ENCODE measurements at places on chromosomes 5 and 9.

- DNase-seq, result no peak
Observed at GRCh38 chr9:71766663-71767062, 1.6 kb downstream of the CEMIP2 start.

- peak; percentile 74 for DNase-seq
Observed at GRCh38 chr5:82312373-82312856, 34.3 kb upstream of the RPS23 start.

GRCh38 chr5:145283141-145283810 lies 551.9 kb downstream of the PRELID2 start:
- no peak for DNase-seq

DNA sequence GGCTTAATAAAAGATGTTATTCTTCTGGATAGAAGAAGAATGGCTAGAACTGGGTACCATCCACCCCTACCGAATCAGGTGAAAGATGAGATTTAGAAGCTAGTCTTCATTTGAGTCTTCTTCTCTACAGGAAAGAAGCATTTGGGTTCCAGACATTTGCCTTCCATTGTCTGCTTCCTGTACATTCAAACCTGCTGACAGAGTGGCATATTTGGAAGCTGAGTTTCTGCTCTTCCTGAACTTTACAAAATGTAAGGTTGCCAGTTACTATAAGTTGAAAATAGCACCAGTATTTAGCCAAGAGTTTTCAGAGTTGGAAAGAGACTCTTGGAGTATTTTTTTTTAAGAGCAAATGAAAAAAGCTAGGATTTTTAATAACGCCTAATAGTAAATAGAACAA lies 525.4 kb upstream of the TLE4 start:
- DNase-seq, result no peak

- no peak for DNase-seq
Observed at GRCh38 chr5:38932854-38933408, 87.1 kb downstream of the OSMR start.
